ENCODE measurements at places on chromosomes 3 and 15. TPM values are rescaled to one million over a fixed set of nuclear protein-coding genes. Genes with fewer than 3 reads are reported as not detected.

MYEF2 gene
- 5.9 TPM for total RNA-seq

DUOX1 gene
- total RNA-seq, result not detected

UROC1 gene
- not detected for total RNA-seq

SLC22A13 gene
- under 0.01 TPM for total RNA-seq

NR2F2 gene
- 25.0 TPM for total RNA-seq

Measured in lung microvascular endothelial cell (primary cell).